HS-27A (cell line): ENCODE measurements at places on chromosomes 12 and 14.

DNA sequence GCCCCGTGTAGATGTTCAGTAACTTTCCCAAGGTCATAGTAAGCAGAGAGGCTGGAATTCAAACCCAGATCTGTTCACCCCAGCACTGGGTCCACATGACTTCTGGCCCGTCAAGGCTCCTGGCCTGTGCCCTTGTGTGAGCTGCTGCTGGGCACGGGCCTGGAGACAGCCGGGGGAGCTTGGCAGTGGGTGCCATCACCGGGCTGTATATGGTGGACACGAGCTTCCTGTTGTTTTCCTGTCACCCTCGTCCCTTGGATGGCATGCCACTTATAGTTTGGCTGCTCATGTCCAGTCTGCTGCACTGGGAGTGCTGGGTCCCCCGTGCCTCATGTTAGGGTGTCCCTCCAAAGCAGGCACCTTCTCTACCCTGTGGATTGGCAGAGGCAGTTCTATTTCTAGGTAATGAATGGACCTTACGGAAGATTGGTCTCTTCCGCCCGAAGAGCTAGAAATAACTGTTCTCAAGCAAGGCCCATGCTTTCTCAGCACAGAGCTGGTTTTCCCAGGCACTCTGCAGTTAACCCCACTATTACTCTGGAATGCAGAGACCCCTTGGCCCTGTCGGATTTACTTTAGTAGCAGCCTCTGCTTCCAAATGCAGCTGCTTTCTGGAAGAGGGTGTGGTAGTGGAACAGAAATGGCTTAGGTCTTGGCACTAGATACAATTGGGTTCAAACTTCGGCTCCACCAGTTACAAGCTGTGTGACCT, 44.3 kb downstream of the ELK3 start:
- DNase-seq, result no peak

DNA sequence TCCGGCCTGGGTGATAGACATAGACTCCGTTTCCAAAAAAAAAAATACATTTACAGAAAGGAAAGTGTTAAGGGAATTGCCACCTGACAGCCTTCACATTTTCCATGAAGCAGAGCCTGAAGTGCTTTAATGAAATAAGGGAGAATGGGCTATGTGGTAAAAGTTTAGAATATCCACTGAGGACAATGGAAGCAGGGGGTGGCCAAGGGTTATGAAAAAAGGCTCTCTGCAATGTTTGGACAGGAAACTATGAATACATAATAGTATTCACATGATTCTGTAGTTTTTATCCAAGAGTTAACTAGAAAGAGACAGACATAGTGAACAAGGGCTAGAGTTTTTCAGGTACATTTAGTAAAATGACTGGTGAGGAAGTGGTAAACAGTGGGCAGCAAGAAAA, 75.3 kb downstream of the COCH start:
- no peak for DNase-seq

GRCh38 chr12:65470256-65470655, 191.8 kb downstream of the MSRB3 start:
- no peak for DNase-seq

GRCh38 chr12:75432924-75433323, 42.0 kb downstream of the GLIPR1L2 start:
- DNase-seq, result no peak

GRCh38 chr12:99997806-99998205, 13.1 kb upstream of the ANKS1B start:
- no peak for DNase-seq

DNA sequence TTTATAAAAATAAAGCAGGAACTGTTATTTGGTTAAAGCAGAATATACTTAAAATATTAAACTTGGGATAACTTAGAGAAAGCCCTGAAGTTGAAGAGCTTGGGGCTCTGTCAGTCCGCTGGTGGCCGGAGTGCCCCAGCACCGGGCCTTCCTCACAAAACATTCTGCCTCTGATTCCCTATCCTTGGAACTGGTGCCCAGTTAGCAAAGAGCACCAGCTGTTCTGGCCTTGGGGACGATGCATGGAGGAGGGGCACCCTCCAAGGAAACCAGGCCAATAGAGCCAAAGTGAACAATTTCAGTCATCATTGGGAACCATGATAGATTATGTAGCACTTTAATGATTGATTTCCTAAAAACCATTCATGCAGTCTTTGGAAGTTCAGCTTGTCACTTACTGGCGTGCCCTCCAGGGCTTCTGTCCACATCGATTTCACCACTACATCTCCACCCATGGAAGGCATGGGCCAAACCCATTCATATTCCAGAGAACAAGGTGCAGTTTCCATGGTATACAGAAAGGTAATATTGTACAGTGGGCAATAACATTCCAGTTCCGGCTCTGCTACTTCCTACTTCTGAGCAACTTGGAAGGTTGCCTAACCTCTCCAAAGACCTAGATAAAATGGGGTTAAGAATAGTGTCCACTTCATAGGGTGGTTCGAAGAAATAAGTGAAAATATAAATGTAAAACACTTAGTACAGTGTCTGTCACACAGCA, 145.9 kb downstream of the ETV6 start:
- DNase-seq, result no peak
